ENCODE measurements at places on chromosomes 7 and 10.
A peak's percentile ranks its signal among the peaks of the same experiment; 100 is the strongest.

GRCh38 chr10:97498076-97498840 lies at the start of gene MMS19:
Gene MMS19, minus strand, starts transcription at chr10:97498422. Its CDS starts 38 bp downstream, at chr10:97498384.
- peak; percentile 99 for DNase-seq

DNA sequence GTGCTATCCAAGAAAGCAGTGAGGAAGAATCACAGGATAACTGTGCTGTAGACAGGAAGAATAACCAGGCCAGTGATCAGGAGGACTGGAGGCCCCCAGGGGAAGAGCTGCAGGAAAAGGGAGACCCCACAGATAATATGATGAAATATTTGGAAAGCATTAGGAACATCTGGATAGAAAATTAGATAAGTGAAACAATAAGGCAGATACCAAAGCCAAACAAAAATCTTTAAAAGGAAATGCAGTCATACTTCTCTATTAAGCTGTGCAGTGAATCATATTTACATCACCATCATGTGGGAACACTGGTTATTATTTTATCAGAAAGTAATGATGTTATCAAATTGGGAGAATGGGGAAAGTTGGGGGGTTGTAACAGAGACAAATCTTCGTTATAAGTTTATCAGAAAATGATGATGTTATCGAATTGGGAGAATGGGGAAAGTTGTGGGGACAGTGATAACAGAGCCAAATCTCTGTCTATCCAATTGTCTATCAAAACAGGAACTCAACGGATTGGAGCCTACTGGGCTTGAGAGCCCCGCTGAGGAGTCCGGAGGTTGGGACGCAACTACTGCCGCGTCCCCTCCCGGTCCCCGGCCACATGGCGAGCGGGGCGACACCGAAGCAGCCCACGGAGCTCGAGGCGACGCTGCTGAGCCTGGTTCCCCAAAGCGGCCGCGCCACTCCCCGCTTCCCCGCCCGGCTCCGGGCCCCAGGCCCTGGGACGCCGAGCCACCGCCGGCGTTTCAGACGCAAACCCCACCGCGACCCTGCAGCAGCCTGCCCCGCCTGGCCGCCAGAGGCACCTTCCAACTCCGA lies 14.0 kb upstream of the RALA start:
- peak; percentile 24 for DNase-seq

GRCh38 chr10:1094112-1095057 lies 38.2 kb downstream of the WDR37 start:
- DNase-seq, result no peak

GRCh38 chr7:107660381-107661080 lies at the start of gene SLC26A4:
Gene SLC26A4, plus strand, starts transcription at chr7:107660828. Its CDS starts 814 bp downstream, at chr7:107661642.
- DNase-seq, result no peak

DNA sequence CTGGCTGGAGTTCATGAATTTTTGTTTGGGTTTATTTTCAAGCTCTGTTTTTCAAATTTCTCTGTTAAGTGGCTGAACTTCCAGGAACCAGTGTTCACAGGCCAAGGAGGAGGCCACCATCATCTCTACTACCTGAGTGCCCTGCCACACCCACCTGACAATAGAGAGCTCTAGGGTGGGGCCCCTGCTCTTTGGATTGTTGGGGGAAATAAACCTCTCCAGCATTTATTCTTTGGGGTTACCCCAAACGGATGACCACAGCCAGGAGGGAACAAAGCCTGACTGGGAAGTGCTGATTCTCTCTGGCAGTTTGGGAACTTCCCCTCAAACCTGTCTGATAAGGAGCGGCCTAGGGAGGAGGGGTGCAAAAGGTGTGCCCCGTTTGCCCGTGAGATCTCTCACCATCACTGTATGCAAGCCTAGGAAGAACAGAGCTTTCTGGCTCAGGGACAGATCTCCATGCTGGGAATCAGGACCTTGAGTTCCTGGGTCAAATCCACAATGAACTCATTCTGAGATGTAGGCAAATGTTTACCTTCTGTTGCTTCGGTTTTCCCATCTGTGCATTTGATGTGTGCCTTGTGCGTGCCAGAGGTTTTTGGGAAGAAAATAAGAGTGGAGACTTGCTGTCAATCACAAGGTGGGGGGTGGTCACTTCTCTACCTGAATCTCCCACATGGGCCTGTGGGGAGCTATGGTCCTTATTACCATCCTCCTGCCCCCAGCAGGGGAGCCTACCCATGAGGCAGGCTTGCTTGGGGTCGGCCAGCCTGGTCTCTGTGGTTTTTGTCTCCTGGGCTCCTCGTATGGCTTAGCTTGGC lies 27.7 kb upstream of the PDCD4 start:
- no peak for DNase-seq

GRCh38 chr7:150665089-150665748 lies 20.3 kb upstream of the GIMAP2 start:
- no peak for DNase-seq

DNA sequence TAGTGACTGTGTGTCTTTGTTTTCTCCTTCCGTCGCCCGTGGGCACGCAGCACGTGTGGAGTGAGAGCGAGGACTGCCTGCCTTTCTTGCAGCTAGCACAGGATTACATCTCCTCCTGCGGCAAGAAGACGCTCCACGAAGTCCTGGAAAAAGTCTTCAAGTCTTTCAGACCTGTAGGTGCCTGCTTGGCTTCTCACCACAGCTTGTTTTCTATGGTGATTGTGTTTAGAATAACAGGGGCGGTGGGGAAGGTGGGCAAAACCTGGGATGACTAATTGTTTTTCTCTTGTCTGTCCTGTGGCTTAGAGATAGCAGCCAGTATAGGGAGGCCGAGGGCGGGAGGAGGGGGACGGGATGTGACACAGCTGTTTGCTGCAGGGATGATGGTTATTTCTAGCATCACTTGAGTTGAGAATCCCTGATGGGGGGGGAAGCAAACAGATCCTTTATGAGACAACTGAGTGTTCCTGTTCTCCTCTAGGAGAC lies 11.4 kb downstream of the MTURN start:
- no peak for DNase-seq

GRCh38 chr7:99061001-99061776 lies 82.7 kb downstream of the SMURF1 start:
- DNase-seq, result no peak

- DNase-seq, result no peak
Measured at GRCh38 chr7:15284396-15284795, 277.4 kb downstream of the AGMO start.

DNA sequence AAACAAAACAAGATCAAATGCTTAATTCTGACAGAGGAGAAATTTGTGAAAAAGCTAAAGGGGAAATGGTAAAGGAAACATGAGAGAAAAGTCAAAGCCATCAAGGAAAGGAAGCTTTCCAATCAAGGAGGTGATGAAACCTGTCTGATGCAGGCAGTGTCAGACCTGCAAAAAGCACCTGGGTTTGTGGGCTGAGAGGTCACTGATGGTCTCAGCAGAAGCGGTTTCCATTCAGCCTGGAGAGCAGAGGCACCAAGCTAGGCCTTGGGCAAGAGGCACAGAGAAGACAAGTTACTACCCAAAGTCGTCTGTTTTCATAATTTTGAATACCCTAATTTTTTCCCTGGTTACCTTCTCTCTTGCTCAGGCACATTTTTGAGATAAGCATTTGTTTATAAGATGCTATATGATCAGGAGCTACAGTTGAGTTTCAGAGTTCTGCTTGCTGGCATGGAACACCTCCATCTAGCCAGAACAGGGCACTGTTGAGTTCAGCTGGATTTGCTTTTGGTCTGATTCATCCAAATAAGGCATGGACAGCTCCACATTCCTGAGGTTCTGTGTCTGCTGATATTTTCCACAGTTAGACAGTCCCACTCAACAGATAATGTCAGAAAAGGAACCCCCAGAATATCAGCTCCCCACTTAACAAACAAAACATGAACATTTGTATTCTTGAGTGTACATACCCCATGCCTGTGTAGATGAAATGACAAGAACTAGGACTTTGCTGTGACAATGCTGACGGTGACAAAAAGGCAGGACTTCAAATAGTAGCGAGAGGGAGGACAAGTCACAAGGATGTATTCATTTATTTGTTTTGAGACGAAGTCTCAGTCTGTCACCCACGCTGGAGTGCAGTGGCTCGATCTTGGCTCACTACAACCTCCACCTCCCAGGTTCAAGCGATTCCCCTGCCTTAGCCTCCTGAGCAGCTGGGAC lies 4.9 kb upstream of the PPIA start:
- no peak for DNase-seq

DNA sequence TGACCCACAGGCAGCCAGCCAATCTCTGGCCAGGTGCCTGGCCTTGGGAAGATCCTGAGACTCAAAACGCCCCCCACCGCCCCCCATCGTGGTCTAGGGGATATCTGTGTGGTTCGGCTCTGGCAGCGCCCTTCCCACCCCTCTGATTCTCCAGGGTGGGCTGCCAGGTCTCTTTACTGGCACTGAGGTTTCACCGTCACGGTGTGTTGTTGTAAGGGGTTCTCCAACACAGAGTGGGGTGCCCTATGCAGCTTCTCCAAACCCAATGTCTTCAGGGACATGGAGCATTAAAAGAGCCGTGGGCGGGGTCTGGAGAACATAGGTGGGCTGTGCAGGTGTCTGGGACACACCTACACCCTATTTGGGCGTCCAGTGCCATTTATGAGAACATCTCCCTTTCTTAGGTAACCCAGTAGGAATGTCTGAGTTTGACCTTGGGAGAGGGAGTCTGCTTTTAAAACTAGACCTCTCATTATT lies 1.5 kb downstream of the MAFK start:
- peak; percentile 22 for DNase-seq

DNA sequence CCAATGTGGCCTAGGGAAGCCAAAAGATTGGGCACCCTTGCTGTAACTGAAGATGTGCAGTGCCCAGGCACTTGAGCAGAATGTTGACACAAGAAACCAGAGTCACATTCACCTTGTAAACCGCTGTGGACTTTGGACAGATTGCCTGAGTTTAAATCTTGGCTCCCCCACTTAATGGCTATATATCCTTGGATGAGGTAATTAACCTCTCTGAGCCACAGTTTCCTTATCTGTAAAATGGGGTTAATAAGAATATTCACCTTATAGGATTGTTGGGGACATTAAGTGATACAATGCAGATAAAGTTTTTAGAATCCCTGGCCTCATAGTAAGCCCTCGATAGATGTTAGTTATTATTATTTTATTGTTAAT lies 331.0 kb downstream of the LRMDA start:
- DNase-seq, result no peak

DNA sequence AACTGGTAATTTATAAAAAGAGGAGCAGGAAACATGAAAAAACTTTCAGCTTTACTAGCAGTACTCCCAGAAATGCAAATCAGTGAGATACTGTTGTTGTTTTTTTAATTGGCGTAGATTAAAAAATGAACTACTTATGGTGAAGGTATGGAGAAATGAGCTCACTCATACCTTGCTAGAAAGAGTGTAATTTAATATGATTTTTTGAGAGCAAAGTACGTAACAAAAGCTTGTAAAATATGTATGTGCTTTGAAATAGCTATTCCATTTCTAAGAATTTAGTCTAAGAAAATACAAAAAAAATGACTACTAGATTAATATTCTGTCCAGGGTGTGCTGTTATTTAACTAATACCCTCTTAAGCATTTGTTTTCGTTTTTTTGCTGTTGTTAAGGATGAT lies 5.5 kb downstream of the CUL1 start:
- no peak for DNase-seq

DNA sequence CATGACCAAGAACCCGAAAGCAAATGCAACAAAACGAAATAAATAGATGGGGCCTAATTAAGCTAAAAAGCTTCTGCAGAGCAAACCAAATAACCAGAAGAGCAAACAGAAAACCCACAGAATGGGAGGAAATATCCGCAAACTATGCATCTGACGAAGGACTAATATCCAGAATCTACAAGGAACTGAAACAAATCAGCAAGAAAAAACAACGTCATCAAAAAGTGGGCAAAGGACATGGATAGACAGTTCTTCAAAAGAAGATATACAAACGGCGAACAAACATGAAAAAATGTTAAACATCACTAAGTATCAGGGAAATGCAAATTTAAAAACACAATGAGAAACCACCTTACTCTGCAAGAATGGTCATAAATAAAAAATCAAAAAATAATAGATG lies 35.3 kb upstream of the CACUL1 start:
- DNase-seq, result no peak

DNA sequence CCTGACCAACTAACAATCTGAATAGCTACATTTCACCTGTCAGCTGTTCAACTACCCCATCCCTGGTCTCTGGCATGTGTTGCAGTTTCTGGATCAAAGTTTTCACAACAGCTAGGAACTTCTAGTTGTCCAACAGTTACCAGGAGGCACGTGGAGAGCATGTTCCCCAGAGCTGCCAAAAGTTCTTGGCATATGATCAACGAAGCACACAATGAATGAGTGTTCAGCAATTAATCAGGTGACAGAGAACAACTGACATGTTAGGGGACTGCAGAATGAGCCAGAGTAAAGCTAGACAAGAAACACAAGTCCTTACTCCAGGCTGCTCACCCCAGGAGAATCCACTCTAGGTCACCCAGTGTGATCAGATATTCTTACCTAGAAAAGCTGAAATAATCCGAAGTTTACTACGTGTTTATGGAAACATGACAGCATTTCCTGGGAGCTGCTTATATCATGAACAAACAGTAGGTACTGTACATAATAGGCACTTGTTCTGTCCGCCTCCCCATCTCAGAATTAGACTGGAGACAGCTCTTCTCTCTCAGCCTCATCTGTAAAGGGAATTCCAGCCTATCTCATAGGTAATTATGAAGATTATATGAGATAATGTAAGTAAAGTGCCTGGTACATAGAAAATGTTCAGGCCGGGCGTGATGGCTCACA lies 50.6 kb downstream of the ZNF438 start:
- DNase-seq, result no peak

DNA sequence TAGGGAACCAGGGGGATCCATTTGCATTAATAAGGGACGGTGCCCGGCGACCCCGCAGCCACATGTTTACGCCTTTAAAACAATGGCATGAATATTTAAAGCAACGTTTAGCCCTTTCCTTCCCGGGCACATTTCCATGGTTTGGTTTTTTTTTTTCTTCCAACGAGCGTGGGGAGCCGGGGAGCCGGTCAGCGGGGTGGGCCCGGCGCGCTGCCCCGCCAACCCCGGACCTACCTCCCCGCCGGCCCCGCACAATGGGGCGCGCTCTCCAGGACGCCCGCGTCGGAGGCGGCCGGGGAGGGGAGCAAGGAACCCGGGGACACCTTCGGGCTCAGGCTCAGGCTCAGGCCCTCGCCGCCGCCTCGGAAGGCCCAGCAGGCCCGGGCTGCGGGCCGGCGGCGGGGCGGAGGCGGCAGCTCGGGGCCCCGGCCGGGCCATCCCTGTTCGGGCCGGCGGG lies 1.0 kb downstream of the SEPHS1 start:
- DNase-seq, result no peak

- DNase-seq, result no peak
Measured at GRCh38 chr7:25970911-25971310, 181.1 kb upstream of the NFE2L3 start.

All from CD8-positive, alpha-beta memory T cell (primary cell).